Islet precursor cell (in vitro differentiated cells): ENCODE measurements at places on chromosomes 2 and 18.

GRCh38 chr2:137638932-137639331 lies 325.3 kb upstream of the HNMT start:
- no peak for DNase-seq

DNA sequence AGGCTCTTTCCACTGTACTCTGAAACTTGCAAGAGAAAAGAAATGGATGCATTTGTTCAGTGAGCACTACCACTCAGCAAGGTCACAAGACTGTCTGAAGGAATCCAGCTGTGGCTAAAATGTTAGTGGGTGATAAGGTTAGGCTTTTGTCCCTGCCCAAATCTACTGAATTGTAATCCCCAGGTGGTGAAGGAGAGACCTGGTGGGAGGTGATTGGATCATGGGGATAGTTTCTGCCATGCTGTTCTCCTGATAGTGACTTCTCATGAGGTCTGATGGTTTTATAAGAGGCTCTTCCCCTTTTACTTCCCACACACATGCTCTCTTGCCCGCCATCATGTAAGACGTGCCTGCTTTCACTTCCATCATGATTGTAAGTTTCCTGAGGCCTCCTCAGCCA lies 68.2 kb downstream of the ZNF385B start:
- no peak for DNase-seq

- no peak for DNase-seq
Observed at GRCh38 chr2:66110608-66111007, 324.3 kb upstream of the MEIS1 start.

GRCh38 chr18:73264562-73264921 lies 396.8 kb upstream of the NETO1 start:
- no peak for DNase-seq

- DNase-seq, result no peak
Observed at GRCh38 chr2:99784282-99784681, 294.5 kb upstream of the REV1 start.

- no peak for DNase-seq
Observed at GRCh38 chr2:29894822-29895614, 26.4 kb downstream of the ALK start.

DNA sequence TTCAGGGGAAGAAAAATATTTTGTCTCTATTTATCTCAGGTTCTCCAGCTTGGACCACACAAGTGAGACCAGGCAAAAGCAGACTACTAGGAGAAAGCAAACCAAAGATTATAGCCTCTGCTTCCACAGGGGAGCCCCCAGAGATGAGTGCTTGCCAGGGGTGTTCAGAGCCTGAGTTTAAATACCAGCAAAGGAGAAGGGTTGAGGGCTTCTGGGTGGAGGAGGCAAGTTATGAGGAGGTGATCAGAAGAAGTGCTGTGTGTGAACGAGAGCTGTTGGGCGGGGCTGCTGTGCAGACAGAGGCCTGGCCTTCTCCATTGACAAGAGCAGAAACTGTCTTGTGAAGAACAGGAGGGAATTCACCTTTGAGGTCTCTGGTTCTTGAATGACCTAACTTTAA lies 32.8 kb upstream of the PXDN start:
- DNase-seq, result peak; percentile 56

DNA sequence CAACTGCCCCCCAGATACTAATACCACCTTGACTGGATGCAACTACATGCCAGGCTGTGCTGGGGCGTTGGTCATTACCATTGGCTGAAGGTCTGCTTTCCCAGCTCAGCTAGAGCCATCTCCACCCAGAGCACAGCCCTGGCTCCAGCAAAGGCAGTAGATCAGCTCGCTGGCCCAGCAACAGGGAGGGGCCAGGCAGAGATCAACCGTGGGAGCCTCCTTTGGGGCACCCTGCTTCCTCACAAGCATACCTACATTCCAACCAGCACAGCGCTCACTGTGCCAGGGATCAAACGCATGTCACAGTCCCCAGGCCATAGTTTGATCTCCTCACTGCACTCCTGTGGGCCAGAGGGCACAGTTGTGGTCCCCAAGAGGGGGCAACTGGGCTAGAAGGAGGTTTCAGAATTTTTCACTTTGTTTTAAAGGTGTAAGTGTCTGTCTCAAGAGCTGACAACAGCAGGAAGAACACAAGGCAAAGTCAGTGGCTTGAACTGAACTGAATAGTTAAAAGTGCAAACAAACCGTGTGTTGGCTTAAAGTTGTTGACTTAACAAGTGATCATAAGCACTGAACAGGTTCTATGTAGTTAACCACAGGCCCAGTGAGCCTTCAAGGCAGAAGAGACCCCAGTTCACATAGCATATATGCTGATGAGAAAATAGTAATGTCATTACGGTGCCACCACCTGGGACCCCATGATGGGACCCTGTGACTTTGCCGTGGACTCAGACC lies 70.1 kb upstream of the BZW1 start:
- no peak for DNase-seq

- no peak for DNase-seq
Observed at GRCh38 chr2:273333-273732, 8.6 kb downstream of the ACP1 start.

DNA sequence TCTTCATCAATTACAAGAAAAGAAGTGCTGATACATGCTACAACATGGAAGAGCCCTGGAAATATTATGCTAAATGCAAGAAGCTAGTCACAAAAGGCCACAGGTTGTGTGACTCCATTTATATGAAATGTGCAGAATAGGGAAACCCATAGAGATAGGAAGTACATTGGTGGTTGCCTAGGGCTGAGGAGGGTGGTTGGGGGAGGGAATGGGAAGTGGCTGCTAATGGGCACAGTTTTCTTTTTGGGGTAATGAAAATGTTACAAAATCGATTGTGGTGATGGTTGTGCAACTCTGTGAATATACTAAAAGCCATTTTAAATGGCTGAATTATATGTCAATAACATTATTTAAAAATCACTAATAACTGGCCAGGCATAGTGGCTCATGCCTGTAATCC lies 24.3 kb upstream of the RESP18 start:
- no peak for DNase-seq

- peak; percentile 4 for DNase-seq
Observed at GRCh38 chr2:2912293-2912692, 465.3 kb downstream of the EIPR1 start.

GRCh38 chr2:119063177-119063576 lies 95.4 kb downstream of the C1QL2 start:
- DNase-seq, result no peak

DNA sequence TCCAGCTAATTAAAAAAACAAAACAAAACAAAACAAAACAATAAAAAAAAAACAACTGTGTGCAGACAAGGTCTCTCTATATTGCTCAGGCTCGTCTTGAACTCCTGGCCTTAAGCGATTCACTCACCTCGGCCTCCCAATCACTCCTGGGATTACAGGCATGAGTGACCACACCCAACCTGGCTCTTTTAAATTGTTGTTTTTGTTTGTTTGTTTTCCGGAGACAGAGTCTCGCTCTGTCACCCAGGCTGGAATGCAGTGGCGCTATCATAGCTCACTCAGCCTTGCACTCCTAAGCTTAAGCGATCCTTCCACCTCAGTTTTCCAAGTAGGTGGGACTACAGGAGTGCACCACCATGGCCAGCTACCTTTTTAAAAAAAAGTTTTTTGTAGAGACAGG lies 201.6 kb downstream of the EN1 start:
- DNase-seq, result no peak

- DNase-seq, result no peak
Observed at GRCh38 chr2:135174049-135174809, 122.1 kb downstream of the RAB3GAP1 start.

DNA sequence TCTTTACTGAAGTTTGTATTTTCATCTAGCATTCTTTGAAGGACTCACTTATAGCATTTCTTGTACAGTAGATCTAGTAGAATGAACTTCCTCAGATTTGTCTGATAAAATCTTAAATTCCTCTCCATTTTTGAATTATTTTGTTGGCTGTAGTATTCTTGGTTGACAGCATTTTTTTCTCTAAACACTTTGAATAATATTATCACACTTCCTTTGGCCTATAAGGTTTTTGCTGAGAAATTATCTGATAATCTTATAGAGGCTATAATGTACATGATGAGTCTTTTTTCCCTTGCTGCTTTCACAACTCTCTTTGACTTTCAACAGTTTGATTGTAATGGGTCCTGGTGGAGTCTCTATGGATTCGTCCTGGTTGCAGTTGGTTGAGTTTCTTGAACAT lies 169.5 kb downstream of the NOL4 start:
- no peak for DNase-seq

GRCh38 chr2:48728295-48728694 lies 27.2 kb downstream of the LHCGR start:
- DNase-seq, result no peak

GRCh38 chr2:239674981-239675825 lies 274.4 kb upstream of the HDAC4 start:
- peak; percentile 37 for DNase-seq

DNA sequence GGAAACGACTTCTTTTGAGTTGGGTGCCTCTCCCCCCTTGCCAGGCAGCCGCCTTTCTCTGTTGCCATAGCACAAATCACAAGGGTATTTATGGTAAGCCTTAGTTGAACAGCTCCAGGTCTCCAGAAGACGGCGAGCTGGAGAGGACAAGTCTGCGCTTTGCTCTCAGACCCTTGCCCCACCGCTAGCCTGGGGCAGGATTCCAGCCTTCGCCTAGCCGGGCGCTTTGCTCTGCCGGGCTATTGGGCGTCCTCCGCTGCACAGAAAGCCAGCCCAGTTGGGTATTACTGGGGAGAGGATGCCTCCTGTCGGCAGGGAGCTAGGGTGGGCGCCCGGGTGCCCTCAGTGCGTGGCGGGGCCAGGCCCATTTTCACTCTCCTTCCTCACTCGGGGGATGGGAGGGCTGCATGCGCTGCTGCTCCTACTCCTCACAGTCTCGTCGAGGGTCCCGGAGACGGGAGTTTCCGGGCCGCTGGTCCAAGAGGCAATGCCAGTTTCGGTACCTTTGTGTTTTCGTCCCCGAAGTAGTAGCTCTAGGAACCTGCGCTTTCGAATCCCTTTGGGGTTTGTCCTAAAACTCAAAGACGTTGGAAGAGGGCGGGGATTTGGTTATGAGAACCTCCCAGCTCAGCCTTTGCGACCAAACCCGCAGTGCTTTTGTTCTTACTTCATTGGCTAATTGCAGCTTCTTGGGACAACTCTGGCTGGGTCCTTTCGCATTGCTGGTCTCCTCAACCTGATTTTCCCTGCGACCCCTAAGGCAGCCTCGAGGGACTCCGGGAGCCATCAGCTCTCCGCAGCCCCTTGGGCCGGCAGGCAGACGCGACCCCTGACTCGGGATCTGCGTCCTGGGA lies 3.6 kb upstream of the DLX2 start:
- peak; percentile 96 for DNase-seq

DNA sequence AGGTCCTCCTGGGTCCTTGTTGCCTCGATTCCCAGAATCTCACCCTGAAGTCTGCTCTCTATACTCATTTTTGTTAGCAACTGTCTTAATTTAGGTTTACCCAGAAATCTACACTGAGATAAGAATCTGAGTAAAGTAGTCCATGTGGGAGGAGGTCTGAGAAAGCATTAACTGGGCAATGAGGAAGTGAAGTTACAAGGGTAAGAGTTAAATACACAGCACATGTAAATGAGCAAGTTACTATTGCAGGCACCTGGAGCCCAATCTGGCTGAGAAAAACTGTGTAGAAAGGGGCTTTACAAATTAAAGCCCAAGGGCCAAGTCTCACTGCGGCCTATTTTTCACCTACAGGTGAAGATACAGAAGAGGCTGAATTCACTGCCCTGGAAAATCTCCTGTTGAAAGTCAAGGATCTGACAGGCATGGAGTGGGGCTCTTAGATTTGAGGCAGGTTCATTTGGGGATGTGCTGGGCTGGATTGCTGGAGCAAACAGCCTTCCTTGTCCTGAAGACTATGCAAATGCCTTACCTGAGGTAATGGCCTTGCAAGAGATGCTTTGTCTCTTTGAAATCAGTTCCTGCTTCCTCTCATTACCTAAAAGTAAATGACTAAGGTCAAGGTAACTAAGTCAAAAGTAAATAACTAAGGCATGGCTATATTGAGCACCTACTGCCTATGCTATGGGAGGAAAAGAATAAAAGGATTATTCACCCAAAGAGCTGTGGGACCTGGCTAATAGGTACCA lies 84.4 kb upstream of the DYNAP start:
- no peak for DNase-seq

DNA sequence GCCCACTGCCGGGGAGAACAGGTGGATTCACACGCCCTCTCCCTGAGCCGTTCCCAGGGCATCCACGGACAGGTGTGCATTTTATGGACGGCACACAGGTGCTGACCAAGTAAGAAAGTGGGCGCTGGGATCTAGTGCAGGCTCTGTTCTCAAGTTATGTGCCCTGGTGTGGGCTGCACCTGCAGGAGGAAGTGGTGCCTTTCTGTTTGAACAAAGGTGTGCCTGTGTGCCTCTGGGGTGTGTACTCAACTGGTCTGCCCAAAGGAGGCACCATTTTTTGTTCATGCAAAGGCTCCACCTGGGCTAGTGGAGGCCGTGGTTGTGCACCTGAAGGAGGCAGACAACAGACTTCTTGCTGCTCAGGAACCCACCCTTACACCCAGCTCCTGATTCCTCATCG lies 88.2 kb upstream of the HK2 start:
- DNase-seq, result no peak

DNA sequence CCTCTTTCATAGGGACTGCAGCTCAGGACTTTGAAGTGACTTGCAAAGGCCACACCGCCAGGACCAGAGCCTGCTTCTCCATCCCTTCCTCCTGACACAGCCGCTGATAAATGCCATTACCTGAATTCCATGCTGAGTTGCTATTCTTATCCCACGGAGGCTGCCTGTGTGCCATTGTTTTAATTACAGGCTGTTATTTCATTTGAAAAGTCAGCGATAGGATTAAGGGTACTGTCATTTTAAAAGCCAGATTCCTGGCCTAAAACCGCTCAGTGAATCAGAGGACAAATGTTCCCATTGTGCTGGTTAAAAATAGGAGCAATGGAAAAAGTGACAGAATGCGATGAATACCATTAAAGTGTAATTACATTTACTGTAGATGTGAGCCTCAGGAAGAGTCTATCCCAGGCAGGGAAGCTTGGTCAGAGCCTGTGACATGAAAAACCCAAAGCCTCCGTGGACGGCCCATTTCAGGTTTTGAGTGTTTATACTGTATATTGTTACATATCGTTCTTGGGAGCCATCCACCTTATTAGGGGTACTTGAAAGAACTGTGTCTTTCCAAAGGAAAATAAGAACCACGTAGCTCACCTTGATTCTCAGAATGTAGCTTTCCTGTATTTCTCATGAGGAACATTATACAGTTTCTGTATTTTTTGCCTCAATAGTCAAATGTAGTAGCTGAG lies 41.3 kb downstream of the PDCL3 start:
- peak; percentile 74 for DNase-seq

DNA sequence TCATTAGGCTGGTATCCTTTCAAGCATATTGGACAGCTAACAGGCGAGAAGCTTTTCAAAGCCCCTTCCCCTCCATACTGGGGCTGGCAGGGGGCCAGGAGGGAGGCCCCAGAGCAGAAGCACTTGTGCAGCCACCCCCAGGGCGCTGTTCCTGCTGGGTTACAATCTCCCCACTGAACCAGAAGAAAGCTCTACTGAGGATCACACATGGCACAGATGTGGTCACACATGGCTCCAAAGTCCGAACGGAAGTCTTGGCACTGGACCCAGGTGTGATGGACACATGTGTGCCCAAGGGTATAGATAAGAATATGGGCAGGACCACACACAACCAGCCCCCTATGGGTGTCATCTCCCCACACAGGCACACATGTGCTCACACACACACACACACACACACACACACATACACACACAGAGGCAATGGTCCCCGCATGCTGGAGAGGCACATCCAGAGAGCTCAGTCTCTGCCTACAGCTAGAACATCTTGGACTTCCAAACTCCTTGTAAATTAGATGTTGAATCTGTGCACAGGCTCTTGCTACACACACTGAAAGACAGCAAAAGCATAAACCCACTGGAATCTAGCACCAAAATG lies 56.4 kb downstream of the TTC32 start:
- peak; percentile 16 for DNase-seq
